ENCODE measurements at places on chromosomes 5 and 9.

DNA sequence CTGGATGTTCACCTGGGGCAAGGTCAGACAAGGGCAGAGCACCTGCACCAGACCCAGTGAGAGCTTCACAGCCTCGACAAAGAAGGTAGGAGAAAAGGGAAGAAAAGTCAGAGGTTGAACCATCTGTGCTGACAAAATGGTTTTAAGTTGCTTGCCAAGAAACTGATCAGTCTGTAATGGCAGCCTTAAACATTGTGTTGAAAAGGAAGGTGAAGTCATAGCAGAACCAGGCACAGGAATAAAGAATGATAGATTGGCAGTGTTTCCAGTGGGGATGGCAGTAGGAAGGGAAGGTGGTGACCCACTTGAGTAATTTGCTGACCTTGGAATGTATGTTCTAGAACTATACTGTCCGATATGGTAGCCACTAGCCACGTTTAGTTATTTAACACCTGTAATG, 34.2 kb downstream of the HTR4 start:
- DNase-seq = no peak

DNA sequence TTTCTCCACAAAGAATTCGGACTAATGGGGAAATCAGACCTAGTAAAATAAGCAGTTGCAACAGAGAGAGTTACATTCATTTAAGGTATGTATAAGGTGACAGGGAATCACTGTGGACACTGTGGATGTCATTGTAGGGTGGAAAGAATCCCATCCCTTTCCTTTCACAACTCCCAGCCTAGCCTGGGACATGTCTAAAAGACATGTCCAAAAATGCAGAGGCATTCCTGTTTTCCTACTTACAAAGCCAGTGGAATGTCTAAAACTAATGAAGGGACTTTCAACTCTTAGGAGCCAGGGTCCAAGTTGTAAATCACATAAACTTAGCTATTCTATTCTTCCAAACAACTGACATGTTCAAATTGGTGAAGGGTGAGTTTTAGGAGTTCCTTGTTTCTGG, 511.0 kb downstream of the PRELID2 start:
- DNase-seq = no peak

DNA sequence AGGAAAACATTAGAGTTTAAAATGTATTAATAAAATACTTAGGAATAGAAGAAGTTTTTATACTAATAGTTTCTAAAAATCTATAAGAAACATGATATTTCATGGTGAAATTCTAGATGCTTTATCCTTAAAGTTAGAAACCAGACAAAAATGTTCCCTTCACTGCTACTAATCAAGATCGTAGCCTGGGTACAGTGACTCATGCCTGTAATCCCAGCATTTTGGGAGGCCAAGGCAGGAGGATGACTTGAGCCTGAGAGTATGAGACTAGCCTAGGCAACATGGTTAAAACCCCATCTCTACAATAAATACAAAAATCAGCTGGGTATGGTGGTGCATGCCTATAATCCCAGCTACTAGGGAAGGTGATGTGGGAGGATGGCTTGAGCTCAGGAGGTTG, 30.4 kb upstream of the KLF9 start:
- no peak for DNase-seq

DNA sequence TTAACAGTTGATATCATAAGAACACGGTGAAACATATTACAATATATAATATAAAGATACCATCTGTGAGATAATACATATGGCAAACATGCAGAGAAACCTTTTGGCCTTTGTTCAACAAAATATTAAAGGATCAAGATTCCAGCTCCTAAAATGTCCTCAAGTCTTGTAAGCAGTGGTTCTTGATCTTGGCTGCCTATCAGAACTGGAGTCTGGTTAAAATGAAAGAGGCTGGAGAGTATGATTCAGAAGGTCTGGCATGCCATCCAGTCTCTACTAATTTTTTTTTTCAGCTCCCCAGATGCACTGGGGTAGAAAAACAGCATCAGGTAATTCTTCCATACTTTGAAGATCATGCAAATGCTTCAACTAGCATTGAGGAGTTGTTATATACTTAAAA, 83.2 kb downstream of the TNC start:
- DNase-seq = no peak

GRCh38 chr5:38650540-38650939, 94.1 kb upstream of the LIFR start:
- DNase-seq = no peak

DNA sequence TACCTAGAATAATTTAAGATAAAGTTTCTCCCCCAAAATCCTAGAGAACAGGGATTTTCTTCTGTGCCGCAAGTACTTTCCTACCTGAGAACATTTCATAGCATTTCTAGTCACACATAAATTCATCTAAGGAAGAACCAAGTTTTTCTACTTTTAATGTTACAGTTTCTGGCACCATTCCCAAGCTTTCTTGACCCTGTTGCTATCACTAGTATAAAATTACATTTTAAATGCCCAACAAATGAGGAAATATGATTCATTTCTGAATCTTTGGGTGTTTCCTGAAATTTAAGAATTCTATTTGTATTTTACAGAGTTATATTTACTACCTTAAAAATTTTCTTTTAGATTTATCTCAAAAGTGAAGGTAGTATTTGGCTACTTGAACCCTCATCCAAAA, 137.8 kb downstream of the LPAR1 start:
- DNase-seq = no peak

DNA sequence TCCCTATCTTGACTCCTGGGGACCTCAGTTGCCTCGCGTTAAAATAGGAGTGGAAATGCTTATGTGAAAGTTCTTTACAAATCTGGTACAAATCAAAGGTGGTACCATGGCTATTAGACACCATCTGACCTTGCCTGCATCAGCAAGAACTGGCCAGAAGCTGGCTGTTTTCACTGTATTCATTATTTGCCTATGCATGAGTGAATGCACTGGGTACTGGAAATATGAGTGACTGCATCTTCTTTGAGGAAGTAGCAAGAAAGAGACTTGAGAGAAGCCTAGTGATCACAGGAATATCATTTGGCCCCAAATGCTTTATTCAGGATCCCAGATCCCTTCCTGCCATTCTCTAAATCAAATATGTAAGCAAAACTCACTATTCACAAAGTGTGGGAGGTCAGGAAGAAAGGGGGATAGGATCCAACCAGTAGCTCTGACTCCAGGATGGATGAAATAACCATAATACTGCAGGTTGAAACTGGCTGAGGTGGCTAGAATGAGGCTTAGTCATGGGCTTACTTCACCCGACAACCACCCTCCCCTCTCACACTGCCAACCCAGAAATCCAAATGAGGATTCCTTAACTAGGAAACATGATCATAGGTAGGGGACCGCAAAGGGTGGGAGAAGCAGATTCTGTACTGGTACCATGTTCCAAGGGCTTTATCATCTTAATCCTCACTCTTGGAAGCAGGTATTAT, 56.7 kb downstream of the FAM114A2 start:
- DNase-seq = no peak

DNA sequence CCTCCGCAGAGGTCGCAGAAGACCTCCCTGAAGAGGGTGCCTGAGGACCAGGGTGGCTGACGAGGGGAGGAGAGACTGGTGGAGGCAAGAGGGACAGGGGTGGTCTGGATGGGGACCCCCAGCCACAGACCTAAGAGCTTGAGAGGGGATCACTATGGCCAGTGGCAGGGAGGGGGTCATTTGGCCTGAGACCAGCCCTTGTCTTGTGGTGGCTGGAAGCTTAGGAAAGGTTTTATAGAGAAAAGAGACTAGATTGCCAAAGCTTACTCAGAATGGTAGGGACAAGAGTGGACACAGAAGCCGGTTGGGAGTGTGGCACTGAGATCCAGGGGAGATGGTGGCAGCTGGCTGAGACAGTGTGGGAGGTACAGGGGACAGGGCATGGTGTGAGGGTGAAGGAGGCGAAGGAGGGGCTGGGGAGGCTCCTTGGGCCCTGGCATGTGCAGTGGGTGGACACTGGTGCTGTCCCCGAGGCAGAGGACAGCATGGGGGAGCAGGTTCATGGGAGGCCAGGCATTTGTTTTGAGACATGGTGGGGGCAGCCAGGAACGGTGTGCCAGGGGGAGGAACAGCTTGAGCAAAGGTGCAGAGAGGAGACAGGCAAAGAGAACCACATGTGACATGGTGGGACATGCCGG, 123.0 kb downstream of the C9orf50 start:
- no peak for DNase-seq

GRCh38 chr5:180128671-180129261, 57.2 kb upstream of the RNF130 start:
- no peak for DNase-seq

DNA sequence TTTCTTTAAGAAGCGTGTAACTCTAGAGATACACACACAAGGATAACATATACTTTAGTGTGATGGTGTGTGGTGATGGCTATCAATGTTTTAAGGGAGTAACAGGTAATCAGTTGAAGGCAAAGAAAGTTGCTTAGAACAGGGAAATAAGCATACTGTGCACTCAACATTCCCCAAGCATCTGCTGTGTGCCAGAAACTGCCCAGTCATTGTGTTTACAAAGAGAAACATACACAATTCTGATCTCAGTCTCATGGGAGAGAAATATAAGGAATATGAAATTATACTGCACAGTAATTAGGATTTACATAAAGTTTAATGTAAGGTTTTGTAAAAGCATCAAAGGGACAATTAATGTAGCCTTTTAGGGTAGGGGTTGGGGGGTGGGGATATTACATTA, 224.1 kb upstream of the TYRP1 start:
- DNase-seq = no peak

Data from WTC11 (cell line).